ENCODE measurements at places on chromosomes 7 and 10.

- no peak for DNase-seq
Measured at GRCh38 chr7:134667899-134668298, 21.2 kb downstream of the BPGM start.

GRCh38 chr7:135557455-135558336 is at the start of gene NUP205:
Gene NUP205 (plus strand): TSS chr7:135557917. CDS start chr7:135557945, 28 bp downstream.
- DNase-seq = peak; percentile 74

- no peak for DNase-seq
Measured at GRCh38 chr10:101690461-101690860, 4.5 kb downstream of the FBXW4 start.

DNA sequence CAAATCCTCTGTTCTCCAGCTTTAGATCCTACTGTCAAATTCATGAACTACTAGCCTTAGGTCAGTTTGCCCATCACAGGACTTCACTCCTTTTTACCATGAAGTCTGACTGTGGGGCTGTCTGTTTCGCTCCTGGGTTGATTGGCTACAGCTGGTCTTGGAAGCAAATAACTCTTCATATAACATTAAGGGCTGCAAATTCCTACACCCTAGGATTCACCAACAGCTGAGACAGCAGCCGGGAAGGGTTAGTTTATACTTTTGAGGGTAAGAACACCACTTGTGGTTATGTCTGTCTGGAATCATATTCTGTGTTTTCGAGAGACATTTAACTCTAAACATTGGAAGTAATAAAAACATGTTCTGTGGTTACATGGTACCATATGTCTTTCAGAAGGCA is 55.9 kb upstream of the KIAA1217 start:
- no peak for DNase-seq

GRCh38 chr7:77989981-77990566 is 191.5 kb downstream of the PHTF2 start:
- DNase-seq = no peak

DNA sequence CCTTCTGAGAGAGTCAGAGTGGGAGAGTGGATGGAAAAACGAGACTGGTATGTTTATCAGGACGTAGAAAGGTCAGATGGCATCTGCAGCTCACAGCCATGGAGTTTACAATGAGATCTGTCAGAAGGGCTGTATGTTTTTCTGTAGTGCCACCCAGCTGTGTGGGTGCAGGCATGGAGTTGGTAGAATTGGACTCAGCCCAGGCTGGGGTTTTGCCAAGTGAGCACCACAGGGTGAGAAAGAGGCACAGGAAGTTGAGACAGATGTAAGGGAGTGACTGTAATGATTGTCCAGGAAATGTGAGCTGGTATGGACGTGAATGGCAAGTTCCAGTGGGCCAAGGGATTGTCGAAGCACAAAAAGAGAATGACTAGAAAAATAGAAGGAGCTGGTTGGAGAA is 9.1 kb upstream of the ZYX start:
- DNase-seq = peak; percentile 51

GRCh38 chr10:14527134-14527844 is 196.6 kb upstream of the FRMD4A start:
- DNase-seq = no peak

DNA sequence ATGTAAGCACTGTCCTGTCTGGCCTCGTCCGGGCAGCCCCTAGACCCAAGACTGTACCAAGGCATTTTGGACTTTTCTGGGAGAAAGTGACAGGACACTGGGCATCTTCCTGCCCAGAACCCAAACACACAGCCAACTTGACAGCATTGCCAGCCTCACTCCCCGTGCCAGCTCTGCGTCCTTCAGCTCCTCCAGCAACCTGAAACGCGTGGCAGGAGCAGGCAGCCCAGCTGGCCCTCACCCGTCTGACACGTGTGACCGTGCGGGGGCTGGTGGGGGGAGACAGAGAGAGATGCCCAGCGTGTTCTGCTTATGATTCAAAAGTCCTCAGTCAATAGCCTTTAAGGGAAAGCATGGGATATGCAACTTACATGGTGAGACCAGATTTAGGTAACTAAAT is 50.3 kb upstream of the SLC29A3 start:
- no peak for DNase-seq

DNA sequence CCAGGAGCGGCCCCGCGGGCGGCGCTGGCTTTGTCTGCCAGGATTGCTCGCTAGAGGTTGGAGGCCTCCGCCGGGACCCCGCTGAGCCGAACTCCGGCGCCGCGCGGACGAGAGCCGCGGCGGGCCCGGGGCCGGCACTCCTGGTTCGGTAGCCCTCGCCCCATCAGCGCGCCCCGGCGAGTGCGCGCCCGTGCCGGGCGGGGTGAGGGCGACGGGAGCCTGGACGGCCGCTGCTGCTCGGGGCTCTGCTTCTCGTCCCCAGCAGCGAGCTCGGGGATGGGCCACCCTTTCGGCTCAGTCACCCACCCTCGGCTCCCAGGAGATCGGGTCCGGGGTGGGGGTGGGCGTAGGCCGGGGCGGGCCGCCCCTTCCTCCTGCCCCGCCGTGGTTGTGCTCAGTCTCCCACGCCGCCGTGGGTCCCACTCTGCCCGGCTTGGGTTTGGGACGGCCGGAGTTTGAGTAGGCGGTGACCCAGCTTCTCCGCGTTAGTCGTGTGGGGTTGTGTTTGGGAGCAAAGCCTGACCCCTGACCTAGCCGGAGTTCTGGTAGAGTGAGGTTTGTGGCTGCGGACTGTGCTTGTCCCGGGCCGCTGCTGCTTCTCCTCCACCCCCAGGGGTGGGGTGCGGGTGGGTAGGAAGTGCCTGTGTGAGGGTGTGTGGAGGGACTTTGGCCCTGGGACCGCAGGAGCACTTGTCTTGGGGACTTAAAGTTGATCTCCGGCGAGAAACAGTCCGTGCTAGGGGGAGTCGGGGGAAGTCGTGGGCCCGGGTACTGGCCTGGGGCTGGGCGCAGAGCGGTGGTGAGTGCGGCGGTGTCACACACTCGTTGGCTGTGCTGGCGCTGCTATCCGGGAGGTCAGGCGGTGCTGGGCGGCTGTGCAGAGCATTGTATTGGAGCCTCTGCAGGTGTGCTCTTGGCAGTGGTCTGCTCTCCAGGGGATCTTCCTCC is 677 bp downstream of the TSPAN14 start:
- DNase-seq = peak; percentile 74

GRCh38 chr7:120486164-120486563 is 213.2 kb downstream of the KCND2 start:
- DNase-seq = no peak

DNA sequence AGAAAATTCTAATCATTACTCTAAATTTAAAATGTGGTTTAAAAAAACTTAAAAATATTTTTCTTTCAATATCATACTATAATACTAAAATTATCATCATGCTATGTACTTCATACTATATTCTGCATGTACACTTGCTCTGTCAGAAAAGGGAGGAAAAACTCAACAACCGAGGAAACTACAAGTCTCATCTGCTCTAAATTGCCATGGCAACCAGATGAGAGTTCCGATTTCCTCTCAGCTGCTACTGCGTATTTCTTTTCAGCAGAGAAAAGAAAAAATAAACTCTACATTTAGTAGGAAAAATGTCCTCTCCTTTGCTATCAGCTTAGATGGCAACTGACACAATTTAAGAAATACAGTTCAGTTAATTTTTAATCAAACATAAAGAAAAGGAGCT is 178.9 kb downstream of the SRPK2 start:
- no peak for DNase-seq

GRCh38 chr10:131034451-131034850 is 277.1 kb downstream of the TCERG1L start:
- no peak for DNase-seq

DNA sequence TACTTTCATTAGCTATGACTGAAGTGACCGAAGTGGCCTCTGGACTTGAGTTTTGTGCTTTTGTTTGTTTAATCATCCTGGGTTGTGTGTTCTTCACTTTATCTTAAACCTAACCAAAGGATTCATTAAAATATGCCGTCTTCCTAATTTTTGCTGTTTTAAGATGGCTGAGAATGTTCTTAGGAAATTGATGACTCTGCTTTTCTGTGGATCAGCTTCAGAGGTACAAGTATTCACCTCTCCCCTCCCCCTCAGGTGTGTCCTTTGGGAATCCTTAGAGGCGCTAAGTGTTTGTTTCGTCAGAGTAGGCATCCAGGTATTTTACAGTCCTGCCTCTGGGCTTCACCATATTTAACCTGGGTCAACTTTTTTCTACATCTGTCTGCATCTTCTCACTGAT is 1.1 kb downstream of the CCDC126 start:
- no peak for DNase-seq

- DNase-seq = peak; percentile 50
Measured at GRCh38 chr7:30681331-30681797, 892 bp downstream of the CRHR2 start.

DNA sequence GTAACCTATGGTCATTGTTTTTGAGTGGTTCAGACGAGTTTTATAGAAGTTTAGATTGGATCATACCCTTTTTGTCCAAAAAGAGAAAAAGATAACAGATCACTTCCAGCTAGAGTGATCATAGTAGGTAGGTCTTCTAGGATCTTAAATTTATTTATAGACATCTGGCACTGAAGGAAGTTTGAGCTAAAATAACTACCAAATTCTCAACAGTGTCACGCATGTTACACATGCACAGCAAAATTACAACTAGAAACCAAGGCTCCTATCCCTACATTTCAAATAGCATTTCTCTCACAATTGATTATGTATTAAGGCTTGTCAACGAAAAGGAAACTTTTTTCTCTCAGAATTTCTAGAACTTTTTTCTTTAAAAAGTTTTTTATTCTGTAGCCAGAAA is 2.3 kb downstream of the CALU start:
- no peak for DNase-seq

- no peak for DNase-seq
Measured at GRCh38 chr10:80261316-80262030, 28.0 kb downstream of the MAT1A start.

- DNase-seq = no peak
Measured at GRCh38 chr10:105952153-105952552, 1212.4 kb downstream of the SORCS1 start.

GRCh38 chr7:150372271-150373048 is 3.8 kb downstream of the REPIN1 start:
- no peak for DNase-seq

DNA sequence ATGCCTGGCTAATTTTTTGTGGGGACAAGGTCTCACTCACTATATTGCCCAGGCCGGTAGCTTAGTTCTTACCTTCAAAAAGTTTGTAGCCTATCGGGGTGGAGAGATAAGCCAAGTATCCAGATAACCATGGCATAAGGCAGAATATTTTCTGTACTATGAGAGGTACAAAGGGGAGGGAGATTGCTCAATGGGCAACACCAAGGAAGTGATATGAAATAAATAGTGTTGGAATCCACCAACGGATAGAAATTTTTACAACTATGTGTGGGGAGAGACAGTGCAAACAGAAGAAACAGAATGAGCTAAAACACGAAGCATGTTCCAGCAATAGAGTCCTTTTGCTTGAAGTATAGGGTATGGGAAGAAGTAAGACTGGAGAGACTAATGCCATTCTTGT is 8.1 kb downstream of the SCD start:
- no peak for DNase-seq

DNA sequence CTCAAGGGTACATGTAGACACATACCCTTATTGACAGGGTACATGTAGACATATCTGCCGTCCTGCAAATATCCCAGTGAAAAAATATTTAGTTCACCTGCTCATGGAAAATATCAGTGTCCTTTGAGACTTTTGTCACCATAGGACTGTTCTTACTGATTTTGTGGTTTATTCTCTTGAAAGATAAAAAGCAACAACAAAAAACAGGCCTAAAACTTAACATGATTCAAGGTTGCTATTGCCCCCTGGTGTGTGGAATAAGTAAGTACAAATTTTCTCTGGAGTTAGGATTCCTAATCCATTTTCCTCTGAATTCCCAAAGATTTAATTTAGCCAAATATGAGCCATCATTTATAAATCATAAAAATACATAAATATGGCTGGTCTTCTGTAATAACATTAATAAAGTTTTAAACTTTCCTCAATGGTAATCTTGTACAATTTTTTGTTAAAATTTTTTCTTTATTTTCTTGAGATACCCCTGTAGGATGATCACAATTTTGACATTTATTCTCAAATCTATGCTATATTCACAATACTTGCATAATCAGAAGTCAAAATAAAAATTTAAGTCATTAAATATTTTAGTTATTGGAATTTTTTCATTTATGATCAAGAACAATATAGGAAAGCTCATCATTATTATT is 741.4 kb upstream of the POT1 start:
- DNase-seq = no peak

DNA sequence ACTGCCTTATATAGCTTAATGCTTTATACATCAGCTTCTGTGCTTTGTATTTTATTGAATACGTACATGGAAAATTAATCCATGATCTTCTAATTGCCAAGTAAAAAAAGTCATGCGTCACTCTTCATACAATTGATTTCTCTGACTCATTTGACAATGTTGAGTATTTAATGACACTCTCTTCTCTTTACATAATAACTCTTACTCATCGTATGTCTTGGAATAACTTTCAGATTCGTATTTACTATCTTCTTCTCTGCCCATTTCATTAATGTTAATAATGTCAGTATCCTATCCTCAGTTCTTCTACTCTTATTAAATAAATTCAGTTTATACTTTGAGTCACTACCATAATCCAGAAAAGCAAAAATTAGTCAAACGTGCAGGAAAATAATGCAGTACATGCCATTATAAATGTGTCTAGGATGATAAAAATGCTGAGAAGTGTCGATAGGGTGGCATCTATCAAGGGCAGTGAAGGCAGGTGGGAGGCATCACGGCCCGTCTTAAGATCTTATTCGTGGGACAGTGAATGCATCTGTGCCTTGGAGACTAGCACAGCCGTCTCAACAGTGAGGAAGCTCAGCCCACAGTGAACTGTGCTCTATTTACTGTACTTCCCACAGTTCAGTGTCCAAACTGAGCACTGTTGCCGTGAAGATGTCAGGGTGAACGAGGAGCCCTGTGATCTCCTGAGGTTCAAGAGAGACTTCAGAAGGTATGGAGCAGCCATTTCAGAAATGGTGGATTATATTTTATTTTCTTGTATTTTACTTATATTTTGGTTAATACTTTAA is 39.8 kb upstream of the AKR1E2 start:
- no peak for DNase-seq

- no peak for DNase-seq
Measured at GRCh38 chr10:128324058-128324827, 198.0 kb upstream of the MKI67 start.

- DNase-seq = no peak
Measured at GRCh38 chr7:159096736-159097581, 47.7 kb downstream of the VIPR2 start.

DNA sequence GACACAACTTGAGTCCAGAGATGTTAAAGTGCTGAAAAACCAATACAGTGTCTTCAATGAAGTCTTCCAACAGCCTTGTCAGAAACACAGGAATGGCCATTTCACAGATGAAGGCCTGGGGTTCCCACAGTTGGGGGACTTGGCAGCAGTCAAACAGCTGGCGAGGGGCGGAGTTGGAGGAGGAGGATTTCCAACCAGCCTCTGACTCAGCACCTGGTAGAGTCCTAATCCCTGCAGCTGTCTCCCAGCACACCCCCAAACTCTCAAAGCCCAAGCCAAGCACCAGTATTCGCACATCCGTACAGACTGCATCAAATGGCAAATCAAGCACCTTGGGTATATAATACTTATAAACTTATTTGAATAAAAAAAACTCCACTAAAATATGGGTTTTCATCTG is 28.0 kb downstream of the CTBP2 start:
- DNase-seq = no peak

GRCh38 chr7:85341121-85341520 is 154.3 kb upstream of the SEMA3D start:
- no peak for DNase-seq

- DNase-seq = no peak
Measured at GRCh38 chr10:118983263-118983662, 46.3 kb upstream of the NANOS1 start.

Measured in pancreas (tissue), 10 donors.